ENCODE measurements at places on chromosomes 7 and 10. TPM values are rescaled to one million over a fixed set of nuclear protein-coding genes. Genes with fewer than 3 reads are reported as not detected.

DNA sequence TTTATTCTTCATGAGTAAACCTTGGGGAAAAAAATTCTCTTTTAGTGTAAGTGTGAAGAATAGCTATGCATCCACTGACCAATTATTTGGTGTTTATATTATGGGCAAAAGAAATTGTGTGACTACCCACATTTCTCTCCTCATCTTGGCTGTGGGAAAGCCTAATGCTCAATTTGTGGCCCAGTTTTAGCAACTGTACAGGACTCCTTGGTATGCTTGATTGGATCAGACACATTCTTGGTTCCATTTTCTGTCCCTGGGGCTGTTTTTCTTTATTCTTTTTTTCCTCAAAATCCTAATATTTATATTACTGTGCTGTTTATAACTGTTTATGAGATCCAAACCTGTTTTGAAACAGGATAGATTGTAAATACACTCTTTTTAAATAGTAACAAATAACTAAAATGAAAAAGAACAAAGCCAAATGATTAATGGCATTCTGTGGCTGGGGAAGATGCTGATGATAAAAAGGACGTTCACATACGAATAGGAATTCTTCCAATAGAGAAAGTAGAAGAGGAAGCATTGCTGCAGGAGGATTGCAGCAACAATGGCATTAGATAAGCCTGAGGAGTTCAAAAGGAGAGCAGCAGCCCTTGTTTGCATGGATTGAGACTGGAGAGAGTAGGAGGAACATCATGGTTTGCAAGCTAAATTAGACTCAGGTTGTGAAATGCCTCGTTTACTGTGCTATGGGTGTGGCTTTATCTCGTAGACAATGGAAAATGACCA, 580.5 kb downstream of the INHBA start:
- no peak for DNase-seq

DNA sequence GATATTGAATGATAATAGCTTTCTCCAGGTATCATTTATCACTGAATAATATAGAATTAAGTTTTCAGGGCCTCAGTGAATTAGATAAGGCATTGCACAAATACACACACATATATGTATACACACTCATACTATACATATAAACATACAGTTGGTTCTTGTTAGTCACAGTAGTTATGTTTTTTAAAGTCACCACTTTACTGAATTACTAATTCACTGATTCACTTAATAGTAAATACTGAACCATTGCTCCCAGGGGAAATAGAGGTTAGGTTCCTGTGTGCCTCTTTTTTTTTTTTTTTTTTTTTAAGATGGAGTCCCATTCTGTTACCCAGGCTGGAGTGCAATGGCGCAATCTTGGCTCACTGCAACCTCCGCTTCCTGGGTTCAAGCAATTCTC, 33.6 kb downstream of the PRR15 start:
- DNase-seq: no peak

Gene TMEM176B
- 68.2 TPM for total RNA-seq

DNA sequence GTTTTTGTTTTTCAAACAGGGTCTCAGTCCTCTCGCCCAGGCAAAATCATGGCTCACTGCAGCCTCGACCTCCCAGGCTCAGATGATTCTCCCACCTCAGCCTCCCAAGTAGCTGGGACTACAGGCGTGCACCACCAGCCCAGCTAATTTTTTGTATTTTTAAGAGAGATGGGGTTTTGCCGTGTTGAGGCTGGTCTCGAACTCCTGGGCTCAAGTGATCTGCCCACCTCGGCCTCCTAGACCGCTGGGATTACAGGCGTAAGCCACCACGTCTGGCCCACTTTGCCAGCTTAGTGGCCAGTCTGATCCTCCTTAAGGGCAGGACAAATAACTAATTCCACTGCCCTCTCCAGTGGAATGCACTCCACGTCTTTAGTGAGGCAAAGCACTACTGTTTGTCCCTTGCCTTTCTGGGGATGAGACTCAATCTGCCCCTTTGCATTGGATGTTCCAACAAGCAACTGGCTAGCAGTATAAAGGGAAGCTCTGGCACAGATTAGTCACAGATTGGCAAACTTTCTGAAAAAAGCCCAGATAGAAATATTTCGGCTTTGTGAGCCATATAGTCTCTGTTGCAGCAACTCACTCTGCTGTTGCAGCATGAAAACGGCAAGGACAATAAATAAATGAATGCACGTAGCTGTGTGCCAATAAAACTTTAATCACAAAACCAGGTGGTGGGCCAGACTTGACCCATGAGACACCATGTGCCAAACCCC, 143.8 kb upstream of the RHEB start:
- DNase-seq: no peak

DNA sequence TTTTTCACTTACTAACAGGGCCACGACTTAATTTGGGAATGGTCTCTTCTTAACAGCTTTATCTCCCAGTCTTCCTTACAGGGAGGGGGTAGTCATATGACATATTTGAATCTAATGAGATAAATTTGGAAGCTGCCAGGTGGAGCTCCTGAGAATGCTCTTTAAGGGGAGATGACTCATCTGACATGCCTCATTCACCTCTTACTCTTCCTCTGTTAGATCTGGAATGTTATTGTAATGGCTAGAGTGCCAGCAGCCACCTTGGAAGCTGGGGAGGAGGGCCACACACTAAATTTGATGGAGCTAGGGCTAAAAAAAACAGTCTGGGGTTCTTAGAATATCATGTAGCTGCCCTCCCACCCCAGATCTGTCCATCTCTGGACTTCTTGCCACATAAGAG, 22.7 kb downstream of the HECW1 start:
- DNase-seq: no peak

DNA sequence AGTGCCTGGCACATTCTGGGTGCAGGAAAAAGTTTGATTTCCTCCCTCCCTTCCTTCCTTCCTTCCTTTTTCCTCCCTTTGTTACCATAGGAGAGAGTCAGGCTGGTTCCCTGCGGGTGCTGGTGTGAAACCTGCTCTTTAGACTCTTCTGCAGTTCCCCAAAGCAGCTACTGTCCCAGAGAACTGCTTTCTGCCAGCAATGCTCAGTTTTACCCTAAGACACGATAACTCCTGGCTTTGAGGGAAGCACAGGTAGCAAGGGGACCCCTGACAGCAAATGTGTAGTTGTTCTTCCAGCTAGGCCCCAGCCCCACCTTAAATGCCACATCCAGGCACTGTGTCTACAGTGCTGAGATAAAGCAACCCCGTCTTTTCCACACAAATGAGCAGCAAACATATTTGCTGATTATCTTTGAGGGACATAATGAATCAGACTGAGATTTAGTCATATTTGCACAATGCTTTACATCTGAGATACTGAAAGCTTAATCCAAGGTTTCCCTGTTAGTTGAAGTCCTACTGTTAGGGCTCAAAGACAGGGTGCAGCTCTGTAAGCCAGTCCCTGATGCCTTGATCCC, 55.5 kb downstream of the MET start:
- DNase-seq: no peak

- no peak for DNase-seq
Measured at GRCh38 chr7:107526672-107527071, 37.0 kb downstream of the COG5 start.

DNA sequence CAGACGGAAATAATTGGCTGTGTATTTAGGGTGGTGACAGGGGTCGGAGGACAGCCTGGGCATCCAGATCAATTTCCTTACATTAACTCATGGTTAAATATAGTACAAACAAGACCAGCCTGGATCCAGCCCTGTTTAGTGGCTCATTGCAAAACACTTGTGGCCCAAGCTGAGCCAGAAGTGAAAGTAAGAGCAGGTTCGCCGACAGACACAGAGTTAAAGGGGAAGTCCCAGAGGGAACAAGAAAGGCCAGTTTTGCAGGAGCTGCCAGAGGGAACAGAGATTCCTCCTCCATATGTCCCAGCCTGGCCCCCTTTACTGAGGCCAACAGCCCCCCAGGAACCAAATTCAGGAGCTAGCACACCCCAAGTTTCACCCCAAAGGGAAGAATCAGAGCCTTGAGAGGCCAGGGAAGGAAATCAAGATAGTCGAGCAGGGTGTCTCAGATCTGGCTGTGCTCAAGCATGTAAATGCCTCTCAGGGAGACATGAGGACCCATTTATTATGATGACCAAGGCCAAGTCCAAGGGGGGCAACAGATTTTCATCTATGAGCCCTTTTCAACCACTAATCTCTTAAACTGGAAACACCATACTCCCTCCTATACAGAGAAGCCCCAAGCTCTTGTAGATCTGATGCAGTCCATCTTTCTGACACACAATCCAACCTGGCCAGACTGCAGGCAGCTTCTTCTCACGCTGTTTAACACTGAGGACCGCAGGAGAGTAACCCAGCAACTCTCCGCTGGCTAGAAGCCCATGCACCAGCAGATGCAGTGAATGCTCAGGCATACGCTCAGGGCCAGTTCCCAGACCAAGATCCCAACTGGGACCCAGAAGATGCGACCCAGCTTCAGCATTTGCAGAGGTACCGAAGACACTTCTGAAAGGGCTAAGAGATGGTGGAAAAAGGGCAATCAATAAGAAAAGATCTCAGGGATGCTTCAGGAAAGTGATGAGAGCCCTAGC, 15.9 kb upstream of the ADCK2 start:
- DNase-seq: peak; percentile 74

Gene KLF14
- not detected for total RNA-seq

DNA sequence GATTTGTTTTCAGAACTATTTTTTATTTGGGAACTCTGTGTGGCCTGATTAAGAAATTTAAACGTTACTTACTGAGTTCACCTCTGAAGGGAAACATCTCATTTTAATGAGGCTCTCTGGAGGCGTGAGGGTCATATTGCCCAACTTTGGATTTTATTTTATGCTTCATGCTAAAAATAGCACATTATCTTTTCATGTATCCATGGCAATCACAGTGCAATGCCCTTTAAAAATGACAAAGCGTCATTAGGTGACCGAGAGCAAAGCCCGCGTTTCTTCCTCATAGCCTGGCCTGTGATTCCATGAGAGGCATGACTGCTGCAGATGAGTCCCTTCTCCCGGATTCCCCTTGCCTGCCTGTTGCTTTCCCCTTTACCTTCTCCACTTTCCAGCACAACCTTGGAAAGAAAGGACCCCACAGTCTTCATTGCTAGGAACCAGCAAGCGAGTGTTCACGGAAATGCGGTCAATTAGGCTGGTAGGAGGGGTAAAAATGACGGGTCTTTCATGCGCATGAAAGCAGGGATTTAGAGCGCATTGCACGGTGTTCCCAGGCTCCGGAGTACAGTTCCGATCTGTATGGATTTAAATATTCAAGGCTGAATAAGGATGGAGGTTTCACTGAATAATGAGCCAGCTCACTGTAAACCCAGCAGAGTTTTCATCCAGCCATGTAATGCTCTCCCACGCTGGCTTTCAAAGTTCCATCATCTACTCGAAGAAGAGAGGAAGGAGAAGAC, 98.2 kb upstream of the PITRM1 start:
- DNase-seq: no peak

DNA sequence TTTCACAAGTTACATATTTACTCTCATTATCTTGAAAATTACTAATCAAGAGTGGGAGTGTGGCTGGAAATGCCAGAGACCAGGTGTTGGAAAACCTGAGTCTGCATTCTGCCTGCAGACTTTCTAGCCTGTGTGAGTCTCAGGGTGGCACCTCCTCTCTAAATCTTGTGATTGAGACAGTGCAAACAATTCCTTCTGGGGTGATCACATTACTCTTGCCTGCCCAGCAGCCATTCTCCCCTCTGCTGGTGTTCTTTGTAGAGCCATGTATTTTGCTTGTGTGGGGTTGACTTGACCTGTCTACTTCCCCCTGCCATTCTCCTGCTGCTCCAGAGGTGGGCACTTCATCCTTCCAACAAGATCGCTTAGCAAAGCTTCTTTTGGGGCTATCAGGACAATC, 101.1 kb downstream of the RAPGEF5 start:
- no peak for DNase-seq

DNA sequence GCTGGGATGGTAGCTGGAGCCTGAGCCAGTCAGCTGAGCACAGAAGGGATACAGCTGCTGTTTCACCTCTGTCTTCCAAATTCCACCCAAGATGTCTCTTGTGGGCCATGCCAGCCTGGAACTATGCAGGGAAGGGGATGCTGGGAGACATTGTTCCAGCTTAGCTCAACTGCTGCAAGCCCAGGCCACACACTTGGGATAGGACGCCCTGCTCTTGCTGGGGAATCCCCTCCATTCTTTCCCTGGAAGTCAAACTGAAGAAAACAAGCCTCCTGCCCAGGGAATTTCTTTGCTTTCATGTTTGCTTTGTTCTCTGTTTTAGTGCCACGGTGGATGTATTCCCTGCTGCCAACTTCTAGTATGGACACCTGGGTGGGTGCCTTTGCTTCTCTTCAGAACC, 55.2 kb upstream of the CDK13 start:
- DNase-seq: no peak

DNA sequence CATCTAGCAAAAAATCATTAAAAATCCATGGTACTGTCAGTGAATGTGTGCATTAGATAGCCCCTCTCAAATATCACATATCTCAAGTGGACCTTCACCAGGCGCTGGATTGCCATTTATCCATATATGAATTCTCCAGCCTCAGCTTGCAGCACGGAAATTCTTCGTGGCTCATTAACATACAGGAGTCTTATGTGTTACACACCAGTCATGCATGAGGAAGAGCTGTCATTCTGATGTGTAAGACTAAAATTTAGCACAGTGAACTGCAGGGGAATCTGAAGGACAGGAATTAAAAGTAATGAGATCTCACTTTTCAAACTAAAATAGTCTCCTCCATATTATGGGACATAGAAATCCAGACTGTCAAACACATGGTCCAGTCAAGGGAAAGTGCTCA, 542.4 kb upstream of the DPP6 start:
- no peak for DNase-seq

- peak; percentile 54 for DNase-seq
Measured at GRCh38 chr10:30384701-30385201, 35.7 kb upstream of the MTPAP start.

DNA sequence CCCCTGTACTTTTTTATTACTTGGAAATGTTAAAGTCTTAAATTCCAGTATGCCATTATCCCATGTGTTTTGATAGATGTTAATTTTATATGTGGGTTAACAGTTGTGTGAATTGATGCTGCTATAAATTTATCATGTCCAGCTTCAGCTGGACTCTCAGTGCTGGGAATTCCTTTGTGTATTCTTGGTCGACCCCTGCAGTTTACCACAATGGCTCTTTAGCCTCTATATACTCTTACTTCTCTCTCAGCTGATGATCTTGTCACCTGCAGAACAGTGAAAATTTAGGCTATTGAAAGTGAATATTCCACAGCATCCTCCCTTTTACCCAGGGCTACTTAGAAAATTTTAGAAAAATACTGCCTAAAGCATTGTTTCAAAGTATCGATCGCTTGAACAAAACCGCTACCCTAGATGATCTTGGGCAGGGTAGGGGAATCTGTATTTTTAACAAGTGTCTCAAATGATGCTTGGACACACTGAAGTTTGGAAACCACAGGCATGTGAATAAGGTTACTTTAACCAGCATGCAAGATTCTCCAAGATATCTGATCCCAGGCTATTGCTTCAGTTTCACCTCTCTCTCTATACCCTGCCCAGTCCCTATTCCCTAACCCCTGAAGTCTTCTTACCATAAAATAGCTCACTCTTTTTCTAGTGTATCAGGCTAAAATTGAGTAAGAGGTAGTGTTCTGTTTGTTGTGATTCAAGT, 25.4 kb downstream of the LCOR start:
- DNase-seq: no peak

DNA sequence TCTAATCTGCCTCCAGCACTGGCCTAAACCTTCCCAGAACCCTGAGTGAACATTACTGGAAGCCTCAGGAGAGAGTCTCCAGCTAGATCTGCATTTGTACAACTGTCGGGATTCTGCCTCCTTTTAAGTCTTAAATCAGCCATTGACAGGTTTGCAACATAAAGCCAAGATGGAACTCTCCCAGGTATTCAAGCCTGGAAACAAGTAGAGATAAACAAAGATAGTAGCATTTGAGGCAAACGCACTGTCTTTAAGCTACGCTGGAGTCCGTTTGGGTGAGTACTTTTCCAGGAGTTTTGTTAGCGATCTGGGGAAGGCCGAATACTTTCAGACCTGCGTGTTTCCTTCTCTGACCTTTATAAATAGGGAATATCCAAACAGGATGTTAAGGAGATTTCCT, 317.2 kb upstream of the FZD8 start:
- DNase-seq: no peak

All from upper lobe of right lung (tissue), 1 donor.